Activated CD8-positive, alpha-beta memory T cell treated with anti-CD3 and anti-CD28 coated beads, Interleukin-2, amount 10 ng/mL, durations not matched to agents 7 days and 5 days (primary cell): ENCODE measurements at places on chromosomes 2 and 18. TPM values are rescaled to one million over a fixed set of nuclear protein-coding genes. Genes with fewer than 3 reads are reported as not detected.

DNA sequence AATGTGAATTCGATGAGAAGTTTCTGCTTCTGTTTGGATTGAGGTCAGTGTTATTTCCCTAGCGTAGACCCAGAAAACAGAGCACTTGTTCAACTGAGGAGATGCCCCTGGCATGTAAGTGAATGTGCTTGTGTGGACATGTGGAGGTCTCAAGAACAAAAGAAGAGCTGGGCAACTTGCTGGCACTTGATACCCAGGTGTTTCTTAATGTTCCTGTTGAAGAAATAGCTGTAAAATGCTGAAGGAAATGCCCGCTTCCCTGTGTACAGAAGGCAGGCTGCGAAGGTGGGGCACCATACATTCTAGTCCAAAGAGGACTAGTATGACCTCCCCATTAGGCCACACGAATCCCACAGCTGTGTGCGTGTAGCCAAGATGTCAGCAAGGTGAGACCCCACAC, 9.8 kb upstream of the LBH start:
- no peak for DNase-seq

- no peak for DNase-seq
These were observed 129.5 kb downstream of the PAX3 start for GRCh38 chr2:222169346-222169745.

DNA sequence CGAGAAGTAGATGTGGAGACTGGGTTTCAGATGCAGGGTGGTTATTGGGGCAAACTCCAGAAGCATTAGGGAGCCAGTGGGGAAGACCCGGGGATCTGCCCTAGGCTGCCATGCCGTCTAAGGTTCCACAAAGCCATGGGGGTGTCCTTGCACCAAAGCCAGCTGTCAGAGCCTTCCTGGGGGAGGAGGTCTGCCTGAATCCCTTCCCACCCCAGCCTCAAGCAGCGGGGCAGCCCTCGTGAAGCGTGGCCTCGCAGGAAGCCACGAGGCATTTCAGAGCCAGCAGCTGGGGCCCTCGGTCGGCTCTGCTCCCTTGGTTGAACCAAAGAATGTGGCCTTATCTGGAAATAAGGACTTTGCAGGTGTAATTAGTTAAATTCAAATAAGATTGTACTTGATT, 51.2 kb upstream of the UBE2F start:
- no peak for DNase-seq

DNA sequence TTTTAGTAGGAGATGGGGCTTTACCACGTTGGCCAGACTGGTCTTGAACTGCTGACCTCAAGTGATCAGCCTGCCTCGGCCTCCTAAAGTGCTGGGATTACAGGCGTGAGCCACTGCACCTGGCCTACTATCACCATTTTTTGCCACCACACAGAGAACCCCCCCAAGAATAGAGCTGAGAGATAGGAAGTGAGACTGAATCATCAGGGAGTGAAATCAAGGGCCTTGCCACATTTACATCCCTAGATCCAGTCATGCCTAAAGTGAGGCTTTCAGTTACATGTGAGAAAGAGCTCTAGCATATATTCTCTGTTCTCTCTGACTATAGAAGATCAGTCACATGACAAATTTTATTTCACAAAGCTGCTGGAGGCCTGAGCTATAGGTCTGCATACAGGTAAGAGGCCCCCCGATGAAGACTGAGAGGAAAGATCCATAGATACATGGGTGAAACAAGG, 28.0 kb upstream of the KCMF1 start:
- no peak for DNase-seq

- DNase-seq = no peak
These were observed 565.2 kb upstream of the LINC00305 start for GRCh38 chr18:64714086-64714485.

- peak; percentile 42 for DNase-seq
These were observed 81.8 kb downstream of the HDAC4 start for GRCh38 chr2:239318790-239319661.

Gene DPYSL5
- not detected for total RNA-seq

Gene RUFY4
- total RNA-seq = 5.1 TPM

Gene CCDC121
- total RNA-seq = 0.98 TPM

Gene CCNYL1
- total RNA-seq = 5.8 TPM
